Tongue (tissue), 3 donors: ENCODE measurements at places on chromosomes 3 and 15.

GRCh38 chr3:183764847-183765731, 60.3 kb downstream of the MAP6D1 start:
- no peak for DNase-seq

- DNase-seq = peak; percentile 15
Measured at GRCh38 chr3:115503394-115503793, 119.9 kb upstream of the GAP43 start.

- DNase-seq = no peak
Measured at GRCh38 chr3:157700405-157700804, 197.2 kb upstream of the VEPH1 start.

DNA sequence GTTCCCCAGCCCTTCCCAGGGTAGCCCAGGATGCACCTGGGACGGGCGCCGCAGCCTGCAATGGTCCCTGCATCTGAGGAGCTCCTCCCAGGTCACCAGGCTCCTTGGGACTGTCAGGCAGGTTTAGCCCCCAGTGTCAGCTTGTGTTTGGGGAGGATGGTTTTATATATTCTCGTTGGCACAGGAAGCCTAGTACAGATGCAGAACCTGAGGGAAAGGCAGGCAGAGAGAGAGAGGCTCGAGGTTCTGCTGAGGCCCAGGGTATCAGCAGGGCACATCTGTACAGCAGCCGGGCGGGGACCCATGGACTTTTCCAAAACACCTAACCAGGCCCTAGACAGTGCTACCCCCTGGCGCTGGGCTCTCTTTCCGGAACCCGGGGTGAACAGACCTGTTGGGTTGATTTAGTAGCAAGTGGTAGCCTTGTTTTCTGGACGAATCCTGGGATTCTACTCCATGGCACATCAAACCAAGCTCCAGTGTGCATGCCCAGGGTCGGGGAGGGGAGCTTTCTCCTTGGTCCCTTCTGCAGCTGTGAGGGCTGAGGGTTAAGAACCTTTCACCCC, 8.6 kb downstream of the PAK6 start:
- no peak for DNase-seq

GRCh38 chr3:183430325-183430957, 2.0 kb upstream of the MCF2L2 start:
- no peak for DNase-seq

DNA sequence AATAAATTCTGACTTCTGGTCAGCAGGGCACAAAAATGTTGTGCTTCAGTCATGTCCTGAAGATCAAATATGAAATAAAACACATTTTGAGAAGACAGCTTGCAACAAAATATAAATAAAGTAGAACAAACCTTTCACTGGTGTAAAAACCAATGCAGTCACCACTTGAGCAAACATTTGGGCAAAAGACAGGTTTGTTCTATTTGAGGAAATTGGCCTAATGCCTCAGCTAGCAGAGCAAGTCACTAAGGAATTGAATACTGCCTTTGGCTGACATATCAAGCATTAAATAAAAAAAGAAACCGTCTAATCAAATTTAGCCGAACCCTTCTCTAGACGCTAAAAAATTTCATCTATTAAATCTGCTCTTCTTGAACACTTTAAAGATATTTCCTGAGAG, 475.4 kb upstream of the CNTN3 start:
- DNase-seq = peak; percentile 40

DNA sequence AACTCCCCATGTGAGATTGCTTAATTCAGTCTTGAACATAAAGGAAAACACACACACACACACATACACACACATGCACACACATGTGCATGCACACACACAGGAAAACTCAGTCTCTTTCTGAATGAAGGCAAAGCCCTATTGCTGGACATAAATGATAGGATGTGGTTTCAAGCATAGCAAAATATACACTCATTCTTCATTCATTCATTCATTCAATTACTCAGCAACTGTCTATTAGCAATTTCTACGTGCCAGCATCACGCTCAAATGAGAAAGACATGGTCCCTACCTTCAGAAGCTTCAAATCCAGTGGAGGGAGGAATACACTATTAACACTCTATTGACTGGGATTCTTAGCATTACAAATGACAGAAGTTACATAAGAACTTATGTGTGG, 41.8 kb upstream of the UBE2E2 start:
- no peak for DNase-seq

DNA sequence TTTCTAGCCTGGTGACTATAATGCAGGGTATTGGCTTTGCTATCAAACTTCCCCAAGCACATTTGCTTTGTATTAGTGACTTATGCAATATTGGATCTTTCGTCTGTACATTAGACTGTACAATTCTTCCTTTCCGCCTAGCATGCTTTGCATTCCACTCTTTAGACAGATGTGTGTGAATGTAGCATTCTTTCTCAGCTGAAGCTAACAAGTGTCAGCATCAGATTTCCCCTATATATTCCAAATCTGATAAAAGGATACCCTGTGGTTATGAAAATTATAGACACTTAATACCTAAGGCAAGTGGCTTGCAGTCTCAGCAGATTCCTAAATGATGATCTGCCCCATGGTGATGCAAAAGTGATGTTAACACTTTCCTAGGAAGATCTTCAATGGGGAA, 360.1 kb downstream of the CNTN4 start:
- no peak for DNase-seq

- no peak for DNase-seq
Measured at GRCh38 chr15:37931868-37932267, 2.6 kb upstream of the TMCO5A start.

DNA sequence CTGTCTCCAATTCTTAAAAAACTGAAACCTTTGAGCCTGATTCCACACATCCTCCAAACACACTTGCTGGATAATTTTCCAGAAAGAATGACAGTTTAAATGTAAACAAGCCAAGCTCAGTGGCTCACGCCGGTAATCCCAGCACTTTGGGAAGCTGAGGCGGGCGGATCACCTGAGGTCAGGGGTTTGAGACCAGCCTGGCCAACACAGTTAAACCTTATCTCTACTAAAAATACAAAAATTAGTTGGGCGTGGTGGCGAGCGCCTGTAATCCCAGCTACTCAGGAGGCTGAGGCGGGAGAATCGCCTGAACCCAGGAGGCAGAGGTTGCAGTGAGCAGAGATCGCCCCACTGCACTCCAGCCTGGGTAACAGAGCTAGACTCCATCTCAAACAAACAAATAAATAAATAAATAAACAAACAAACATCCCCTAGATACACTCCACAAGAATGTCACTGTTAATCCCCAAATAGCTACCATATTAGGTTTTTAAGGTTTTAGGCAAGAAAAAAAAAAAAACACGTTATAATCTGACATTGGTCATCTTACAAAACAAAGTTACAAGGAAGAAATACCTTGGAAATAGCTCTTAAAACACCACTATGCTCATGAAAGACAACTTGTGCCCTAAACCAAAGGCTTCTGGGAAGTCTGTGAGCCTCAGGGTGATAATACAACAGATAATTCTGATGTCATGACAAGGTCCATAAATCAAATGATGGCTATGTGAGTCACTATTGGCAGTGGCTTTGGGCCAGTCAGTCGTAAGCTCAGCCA, 13.2 kb downstream of the TNIK start:
- DNase-seq = no peak

DNA sequence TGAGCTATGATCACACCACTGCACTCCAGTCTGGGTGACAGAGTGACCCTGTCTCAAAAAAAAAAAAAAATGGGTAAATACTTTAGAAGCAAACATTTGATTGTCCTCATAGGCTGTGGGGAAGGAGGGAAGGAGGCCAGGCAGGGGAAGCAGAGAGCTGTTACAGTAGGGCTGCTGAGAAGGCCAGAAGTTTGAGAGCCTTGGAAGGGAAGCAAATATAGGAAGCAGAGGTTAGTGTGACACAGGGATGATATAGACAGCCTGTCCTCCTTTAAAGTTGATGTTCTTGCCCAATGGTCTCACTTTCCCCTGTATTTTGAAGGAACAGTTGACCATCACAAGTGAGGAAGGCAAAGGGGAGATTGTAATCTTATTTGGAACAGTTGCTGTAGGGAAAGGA, 5.3 kb upstream of the ALPK3 start:
- no peak for DNase-seq

GRCh38 chr3:45387171-45387570, 1.2 kb upstream of the LARS2 start:
- DNase-seq = no peak

GRCh38 chr15:63800241-63800640, 33.5 kb downstream of the HERC1 start:
- no peak for DNase-seq

- DNase-seq = no peak
Measured at GRCh38 chr3:98691897-98692296, 71.2 kb upstream of the ST3GAL6 start.

GRCh38 chr3:32335365-32336112, 56.1 kb upstream of the CMTM7 start:
- DNase-seq = no peak

DNA sequence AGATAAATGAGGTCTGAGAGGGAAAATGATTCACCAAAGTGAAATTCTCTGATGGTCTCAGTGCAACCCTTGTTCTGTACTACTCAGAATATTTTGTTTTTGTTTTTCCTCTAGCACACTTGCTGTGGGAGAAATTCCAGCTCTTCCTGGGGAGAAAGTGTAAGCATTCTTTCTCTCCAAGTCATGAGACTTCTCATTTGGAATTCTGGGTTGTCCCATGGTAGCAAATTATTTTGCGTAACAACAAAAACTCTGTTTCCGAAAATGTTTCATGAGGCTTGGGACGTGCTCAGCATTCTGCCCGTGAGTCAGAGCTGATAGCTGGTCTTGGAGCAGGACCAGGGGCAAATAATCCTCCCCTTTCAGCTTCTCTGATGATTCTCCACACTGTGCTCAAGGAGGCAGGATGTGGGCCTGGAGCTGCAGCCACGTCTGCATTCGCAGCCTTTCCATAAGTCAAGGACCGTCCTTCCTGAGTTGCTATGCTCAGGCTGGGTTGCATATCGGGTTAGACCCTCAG, 70.3 kb downstream of the SENP2 start:
- DNase-seq = no peak

DNA sequence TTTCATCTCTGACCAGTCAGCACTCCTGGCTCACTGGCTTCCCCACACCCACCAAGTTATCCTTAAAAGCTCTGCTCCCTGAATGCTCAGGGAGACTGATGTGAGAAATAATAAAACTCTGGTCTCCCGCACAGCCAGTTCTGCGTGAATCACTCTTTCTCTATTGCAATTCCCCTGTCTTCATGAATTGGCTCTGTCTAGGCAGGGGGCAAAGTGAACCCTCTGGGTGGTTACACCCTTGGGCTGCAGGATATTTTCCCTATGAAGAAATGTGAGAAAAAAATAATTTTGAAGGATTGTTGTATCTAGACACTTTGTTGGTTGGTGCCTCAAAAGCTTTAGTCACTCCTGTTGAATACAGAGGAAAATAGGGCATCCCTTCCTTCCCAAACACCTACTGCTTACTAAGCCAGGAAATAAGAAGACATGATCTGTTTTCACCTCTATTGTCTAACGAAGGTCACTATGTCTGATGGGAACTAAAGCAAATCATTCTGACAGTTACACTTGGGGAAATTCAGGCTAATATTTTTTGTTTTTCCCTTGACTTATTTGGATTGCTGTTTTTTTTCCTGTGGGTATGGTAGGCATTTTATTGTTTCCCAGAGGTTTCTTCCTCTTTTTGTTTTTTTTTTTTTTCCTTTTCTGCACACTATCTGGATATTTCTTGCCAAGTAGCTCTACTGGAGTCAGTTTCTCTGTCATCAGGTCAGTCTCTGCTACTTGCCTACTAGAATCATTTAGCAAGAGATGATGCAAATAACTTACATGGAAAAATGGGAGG, 15.3 kb upstream of the TNFSF10 start:
- DNase-seq = no peak

- no peak for DNase-seq
Measured at GRCh38 chr15:58732625-58733363, 16.7 kb downstream of the ADAM10 start.

- DNase-seq = no peak
Measured at GRCh38 chr3:190175490-190175889, 54.8 kb upstream of the P3H2 start.

DNA sequence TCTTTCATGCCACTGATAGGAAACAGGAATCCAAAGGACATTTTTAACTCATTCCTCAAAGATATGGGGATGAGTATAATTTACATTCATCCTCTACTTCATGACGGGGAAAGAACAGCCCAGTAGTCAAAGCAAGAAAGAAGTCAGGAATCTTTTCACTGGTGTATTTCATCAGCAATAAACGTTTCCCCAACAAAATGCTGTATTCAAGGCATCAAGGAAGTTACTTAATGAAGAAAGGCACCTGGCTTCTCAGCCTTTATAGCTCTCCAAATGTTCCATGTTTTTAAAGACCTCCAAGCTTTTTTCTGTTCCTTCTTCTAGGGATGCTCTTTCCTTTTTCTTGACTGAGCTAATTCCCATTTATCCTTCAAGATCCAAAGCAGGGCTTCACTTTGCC, 221.5 kb upstream of the ICE2 start:
- no peak for DNase-seq

DNA sequence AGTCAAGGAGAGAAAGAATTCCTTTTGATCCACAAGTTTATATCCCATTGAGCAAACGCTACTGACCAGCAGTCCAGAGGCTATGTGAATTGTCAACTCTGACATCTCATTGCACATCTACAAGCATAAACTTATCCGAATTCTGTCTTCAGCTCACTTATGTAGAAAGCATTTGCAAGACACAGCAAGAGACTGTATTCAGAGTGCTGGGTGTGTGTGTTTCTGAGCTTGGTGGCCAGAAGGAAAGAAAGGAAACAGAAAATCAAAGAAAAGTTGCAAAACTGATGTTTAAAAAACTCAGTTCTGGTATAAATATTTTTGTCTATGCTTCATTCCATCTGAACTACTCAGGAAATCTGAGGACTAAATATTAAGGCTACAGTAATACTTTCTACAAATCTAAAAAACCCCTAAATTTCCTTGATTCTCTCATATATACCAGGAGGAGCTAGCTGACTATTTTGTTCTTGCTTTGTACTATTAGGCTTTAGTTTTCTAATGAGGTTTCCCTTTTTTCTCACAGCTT, 45.5 kb downstream of the LSAMP start:
- DNase-seq = no peak

- no peak for DNase-seq
Measured at GRCh38 chr15:89822951-89823711, 8.5 kb upstream of the ANPEP start.

DNA sequence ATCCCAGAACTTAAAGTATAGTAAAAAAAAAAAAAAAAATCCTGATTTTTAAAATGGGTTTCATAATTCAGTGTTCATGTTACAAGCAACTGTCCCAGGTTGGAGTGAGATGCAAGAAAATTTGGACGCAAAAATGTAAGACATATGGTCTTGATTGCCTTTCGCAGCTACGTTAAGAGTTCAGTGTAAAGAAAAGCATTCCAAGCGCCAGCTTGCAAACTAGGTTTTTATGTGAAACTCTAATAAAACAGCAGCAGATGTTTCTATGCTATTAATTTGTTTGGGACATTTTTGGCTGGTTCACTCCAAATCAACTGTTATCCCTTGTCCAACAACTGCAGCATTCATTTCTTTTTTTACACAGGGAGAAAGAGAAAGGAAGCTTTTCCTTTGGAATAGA, 957.8 kb downstream of the ROBO1 start:
- DNase-seq = peak; percentile 94

- DNase-seq = no peak
Measured at GRCh38 chr15:48469271-48469670, 138.0 kb downstream of the DUT start.

DNA sequence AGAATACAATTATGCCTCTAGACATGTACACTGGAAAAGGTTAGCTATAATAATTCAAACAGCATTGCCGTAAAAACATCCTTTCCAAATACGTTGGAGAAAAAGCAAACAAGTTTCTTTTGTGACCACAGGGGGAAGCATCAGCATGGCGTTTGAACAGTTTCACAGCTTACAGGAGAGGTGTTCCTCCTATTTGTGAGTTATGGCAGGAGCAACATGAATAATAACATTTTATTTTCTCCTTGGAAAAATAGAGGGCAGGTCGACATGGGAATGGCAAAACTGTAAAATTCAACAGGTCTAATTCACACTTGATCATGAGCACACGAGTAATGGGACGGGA, 39.7 kb upstream of the GADL1 start:
- peak; percentile 78 for DNase-seq
